ENCODE measurements at places on chromosomes 6 and 20. TPM values are rescaled to one million over a fixed set of nuclear protein-coding genes. Genes with fewer than 3 reads are reported as not detected.

GRCh38 chr6:81937296-81937937 lies 184.9 kb upstream of the TENT5A start:
- peak; percentile 66 for DNase-seq

DNA sequence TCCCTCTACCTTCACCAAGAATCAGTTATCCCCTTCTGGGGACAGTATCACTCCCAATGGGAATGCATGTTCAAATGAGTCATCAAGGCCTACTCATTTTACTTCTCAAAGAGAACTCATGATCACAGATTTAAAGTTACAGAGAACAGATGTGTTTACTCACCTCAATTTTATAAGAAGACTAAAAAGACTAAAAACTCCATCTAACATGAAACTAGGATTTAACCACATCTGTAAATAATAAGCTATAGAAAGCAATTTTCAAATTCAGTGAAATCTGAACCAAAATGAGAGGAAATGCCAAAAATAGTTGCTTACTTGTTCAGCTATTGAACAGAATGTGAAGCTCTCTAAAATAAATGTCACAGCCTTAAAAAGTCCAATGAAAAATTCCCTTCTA lies 300.1 kb upstream of the KCNQ5 start:
- peak; percentile 73 for DNase-seq

DNA sequence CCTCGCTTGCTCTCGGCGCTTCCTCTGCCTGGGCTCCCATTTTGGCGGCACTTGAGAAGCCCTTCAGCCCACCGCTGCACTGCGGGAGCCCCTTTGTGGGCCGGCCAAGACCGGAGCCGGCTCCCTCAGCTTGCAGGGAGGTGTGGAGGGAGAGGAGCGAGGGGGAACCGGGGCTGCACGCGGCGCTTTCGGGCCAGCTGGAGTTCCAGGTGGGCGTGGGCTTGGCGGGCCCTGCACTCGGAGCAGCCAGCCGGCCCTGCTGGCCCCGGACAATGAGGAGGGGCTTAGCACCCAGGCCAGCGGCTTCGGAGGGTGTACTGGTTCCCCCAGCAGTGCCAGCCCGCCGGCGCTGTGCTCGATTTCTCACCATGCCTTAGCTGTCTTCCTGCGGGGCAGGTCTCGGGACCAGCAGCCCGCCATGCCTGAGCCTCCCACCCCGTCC lies 10.2 kb upstream of the SRPK1 start:
- DNase-seq = no peak

- DNase-seq = no peak
These were observed 164.6 kb downstream of the ZNF217 start for GRCh38 chr20:53428996-53429395.

- DNase-seq = peak; percentile 66
These were observed 83.7 kb downstream of the FILIP1 start for GRCh38 chr6:75409928-75410327.

Gene ID4
- polyA plus RNA-seq = 7.3 TPM

Gene RNF182
- polyA plus RNA-seq = 3.0 TPM

Gene DLL1
- polyA plus RNA-seq = 0.17 TPM

Gene PRSS35
- 5.6 TPM for polyA plus RNA-seq
